Bronchus fibroblast of lung (primary cell): ENCODE measurements at places on chromosomes 6 and 20. TPM values are rescaled to one million over a fixed set of nuclear protein-coding genes. Genes with fewer than 3 reads are reported as not detected.

AP5S1 gene
- 18.9 and 19.7 TPM in 2 replicates for total RNA-seq

HLA-DMB gene
- total RNA-seq = not detected in 2 replicates

FKBP5 gene
- total RNA-seq = 109 and 115 TPM in 2 replicates

NOX3 gene
- total RNA-seq = not detected in 2 replicates
